ENCODE measurements at places on chromosomes 3 and 15. TPM values are rescaled to one million over a fixed set of nuclear protein-coding genes. Genes with fewer than 3 reads are reported as not detected.
A peak's percentile ranks its signal among the peaks of the same experiment; 100 is the strongest.

Gene GOLGA8H
- total RNA-seq = not detected

Gene SH2D7
- not detected for total RNA-seq

DNA sequence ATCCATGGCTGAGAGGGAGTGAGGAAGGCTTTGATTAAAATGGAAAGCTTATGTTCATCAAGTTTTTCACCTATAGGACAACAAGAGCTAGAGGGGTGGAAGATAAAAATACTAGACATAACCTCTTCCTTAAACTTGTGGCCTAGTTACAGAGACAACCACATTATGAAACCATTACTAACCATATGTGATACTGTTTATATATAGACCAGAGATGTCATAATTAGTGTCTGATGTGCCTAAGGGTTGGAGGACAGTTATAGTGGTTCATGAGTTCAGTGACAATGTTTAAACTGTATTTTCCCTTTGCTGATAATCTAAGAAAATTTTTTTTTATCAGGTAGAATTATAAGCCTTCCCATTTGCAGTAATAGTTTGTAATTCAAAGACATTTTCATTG is 23.7 kb downstream of the PHLDB2 start:
- no peak overlapping the region for H3K4me3 ChIP-seq
- no peak for DNase-seq
- peaks cover 27% of the 10 kb centered on the region for H3K4me1 ChIP-seq
- no peaks in the 10 kb centered on the region for H3K27me3 ChIP-seq
- H3K27ac ChIP-seq = peak overlapping the region; percentile 32
- H3K36me3 ChIP-seq = no peaks in the 10 kb centered on the region

DNA sequence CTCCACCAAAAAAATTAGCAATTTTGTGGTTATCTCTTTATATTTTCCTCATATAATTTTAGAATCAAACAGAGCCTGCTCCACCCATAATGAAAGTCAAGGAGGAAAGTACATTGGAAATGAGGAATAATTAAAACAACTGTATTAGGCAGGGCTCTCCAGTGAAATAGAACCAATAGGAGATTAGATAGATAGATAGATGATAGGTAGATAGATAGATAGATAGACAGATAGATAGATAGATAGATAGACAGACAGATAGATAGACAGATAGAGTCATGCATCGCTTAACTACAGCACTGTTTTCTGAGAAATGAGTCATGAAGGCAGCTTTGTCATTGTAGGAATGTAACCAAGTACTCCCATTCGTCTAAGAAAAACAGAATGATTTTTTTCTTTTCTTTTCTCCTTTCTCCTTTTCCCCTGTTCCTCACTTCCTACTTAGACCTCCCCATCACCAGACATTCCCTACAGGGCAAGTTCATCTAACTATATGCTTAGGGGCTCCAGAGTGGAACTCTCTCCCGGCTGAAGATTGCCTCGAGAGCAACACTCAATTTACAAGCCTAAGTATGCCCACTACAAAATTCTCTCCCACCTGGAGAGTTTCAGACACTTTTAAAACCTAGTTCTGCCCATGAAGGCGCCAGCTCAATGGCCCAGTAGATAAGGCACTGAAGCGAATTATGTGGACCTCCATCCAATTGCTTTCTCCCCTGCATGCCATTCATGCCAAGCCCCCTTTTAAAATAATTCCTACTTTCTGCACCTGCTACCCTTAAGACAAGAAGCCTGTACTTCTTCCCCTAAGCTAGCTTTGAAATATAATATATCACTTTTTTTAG is 53.3 kb upstream of the LIPC start:
- H3K27ac ChIP-seq = no peak overlapping the region
- H3K4me1 ChIP-seq = no peaks in the 10 kb centered on the region
- no peak overlapping the region for H3K4me3 ChIP-seq
- no peak for DNase-seq
- no peaks in the 10 kb centered on the region for H3K36me3 ChIP-seq
- no peaks in the 10 kb centered on the region for H3K27me3 ChIP-seq

- no peaks in the 10 kb centered on the region for H3K4me1 ChIP-seq
- H3K4me3 ChIP-seq = no peak overlapping the region
- no peaks in the 10 kb centered on the region for H3K27me3 ChIP-seq
Observed at GRCh38 chr15:71411538-71412482, 296.5 kb downstream of the THSD4 start.

DNA sequence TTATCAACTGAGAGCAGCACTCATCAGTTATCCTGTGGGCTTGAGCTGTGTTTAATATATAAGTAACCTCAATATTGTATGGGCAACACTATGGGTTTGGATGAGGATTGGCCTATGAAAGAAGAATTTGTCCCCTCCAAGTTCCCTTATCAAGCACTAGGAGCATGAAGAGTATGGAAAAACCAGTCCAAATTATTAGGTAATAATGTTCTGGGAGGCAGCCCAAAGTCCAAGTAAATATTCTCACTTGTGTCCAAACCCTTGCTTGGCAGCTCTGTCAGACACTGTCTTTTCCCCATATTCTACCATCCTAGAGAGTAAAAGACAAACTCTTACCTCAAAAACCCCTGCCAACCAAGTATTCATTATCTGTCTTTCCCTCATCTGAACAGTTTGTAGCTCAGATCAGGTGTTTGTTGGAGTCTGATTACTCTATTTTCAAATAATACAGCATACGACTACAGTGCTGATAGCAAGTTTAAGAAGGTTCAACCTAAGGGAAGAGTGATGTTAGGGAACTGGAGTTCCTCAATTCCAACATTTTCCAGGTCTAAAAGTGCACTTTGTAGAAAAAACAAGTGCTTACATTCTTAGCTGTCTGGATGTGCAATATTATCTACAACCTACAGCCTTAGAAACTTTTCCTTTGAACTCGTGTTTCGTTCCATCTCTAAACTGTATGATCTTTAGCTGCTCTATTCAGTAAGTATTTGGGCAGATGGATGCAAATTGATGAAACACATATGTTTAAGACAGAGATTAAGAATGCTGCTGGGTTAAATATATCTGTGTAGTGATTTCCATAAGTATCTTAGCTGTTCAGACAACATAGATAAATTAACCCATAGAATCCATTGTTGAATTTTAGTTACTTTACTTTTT is 89.7 kb upstream of the PHLDB2 start:
- peak overlapping the region; percentile 66 for H3K27ac ChIP-seq
- no peak for DNase-seq
- H3K4me3 ChIP-seq = no peak overlapping the region
